ENCODE measurements at places on chromosomes 16 and 17.

DNA sequence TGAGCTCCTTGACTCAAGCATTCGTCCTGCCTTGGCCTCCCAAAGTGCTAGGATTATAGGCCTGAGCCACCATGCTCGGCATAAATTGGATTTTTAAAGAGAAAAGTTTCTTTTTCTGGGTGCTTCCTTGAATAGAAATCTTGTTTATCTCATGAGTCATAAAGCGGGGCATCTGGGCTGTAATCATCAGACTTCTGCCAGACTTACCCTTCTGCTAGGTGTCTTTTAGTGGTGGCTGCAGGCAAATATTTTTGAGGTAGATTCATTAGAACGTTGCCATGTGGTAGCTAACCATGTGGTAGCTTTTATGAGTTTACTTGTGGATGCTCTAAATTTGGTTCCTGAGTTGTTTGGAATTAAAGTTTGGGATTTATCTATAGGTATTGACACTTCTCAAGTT is 13.4 kb downstream of the PGS1 start:
- no peak for DNase-seq

GRCh38 chr16:69804297-69804696 is 42.2 kb downstream of the WWP2 start:
- DNase-seq, result no peak

GRCh38 chr17:28874750-28875149 is 19.9 kb downstream of the ERAL1 start:
- no peak for DNase-seq

- no peak for DNase-seq
These were observed 228.7 kb downstream of the CDH13 start for GRCh38 chr16:82855471-82855870.

DNA sequence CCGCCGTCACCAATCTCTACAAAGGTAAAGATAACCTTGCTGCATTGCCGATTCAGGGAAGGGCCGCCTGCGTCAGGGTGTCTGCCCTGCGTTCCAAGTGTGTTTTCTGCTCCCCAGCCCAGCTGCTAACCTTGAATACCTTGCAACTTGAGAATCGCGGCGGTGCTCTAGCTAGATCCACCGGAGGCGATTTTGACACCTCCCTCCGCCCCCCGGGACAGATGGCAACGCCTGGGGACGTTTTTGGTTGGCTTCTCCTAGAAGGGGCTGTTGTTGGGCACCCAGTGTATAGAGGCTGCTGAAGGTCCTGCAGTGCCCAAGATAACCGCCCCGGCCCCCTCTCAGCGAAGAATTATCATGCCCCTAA is 1.5 kb downstream of the HAPSTR1 start:
- no peak for DNase-seq

DNA sequence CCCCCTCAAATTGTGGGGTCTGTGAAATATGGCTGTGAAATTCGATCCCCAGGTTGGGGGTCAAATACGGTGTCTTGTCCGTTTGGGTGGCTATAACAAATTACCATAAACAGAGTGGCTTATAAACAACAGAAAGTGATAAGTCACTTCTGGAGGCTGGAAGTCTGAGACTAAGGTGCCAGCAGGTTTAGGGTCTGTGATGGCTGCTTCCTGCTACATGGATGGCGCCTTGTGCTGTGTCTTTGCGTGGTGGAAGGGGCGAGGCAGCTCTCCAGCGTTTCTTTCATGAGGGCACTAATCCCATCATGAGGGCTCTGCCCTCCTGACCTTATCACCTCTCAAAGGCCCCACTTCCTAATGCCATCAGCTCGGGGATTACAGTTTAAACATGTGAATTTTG is 120.0 kb downstream of the IRF8 start:
- no peak for DNase-seq

- no peak for DNase-seq
These were observed 193.4 kb upstream of the GSE1 start for GRCh38 chr16:85419503-85420408.

GRCh38 chr16:46782320-46782719 is 34.2 kb upstream of the MYLK3 start:
- no peak for DNase-seq
